ENCODE measurements at places on chromosomes 2 and 18.

DNA sequence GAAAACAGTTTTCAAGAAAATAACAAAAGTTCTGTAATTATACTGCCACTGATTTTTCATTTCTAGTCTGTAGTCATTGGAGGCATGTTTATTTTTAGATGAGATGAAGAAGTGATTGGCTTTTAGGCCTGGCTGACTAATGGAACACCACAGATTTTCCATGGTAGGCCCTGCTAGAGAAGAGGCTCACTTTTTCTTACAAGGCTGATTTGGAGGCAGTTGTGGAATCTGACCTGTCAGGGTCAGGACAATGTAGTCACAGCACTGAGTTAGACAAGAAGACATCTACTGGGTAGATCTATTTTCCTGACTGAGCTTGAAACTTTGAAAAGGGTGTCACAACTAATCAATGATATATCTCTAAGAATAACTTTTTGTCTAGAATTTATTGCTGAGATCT lies 43.9 kb downstream of the KDM3A start:
- no peak for DNase-seq

DNA sequence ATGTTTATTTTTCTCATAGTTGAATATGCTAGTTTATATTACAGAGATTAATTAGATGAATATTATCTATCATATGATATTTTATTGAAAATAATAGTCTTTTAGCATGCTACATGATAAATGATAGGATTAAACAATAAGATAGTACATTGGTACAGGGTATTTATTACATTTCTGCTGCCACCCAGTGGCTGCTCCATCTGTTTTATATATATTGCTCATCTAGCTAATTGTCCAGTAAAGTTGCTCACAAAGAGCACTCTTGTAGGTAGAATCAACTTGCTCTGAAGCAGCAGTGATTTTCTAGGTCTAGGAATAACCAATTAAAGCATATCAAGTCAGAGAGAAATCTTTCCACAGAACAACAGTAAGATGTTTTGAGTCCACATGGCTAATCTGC lies 183.3 kb downstream of the ASXL3 start:
- DNase-seq = no peak

- no peak for DNase-seq
Observed at GRCh38 chr2:43464590-43464989, 131.2 kb downstream of the THADA start.

- no peak for DNase-seq
Observed at GRCh38 chr2:70831861-70832260, 3.8 kb downstream of the CD207 start.

- DNase-seq = no peak
Observed at GRCh38 chr2:217086718-217087117, 226.9 kb upstream of the TNP1 start.

DNA sequence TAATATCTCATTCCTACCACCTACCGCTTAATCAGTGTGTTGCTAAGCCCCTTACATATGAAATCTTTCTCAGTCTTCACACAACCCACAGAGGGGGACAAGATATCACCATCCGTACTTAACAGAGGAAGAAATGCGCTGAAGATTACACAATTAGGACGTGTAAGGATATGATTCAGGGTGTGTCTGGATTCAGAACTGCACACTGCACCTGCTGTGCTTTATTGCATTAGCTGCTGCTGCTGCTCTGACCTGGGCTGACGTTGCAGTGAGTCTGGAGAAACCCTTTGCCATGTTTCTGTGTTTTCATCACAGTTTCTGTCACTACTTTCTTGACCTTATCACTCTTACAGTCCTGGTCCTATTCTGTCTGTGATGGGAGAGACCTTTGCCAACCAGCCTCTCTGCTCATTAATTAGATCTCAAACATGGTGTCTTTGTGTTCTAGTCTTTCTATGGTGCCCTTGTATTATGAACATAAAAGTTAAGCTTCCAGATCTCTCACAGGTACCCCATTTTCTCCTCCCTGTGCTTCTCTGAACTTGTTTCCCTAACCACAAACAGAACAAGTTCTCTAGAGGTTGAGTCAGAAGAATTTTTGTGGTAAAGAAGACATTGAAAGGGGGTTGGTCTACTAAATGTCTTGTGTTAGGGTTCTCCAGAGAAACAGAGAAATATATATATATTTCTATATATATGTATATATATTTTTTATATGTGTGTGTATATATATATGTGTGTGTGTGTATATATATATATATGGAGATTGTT lies 92.9 kb upstream of the CYP1B1 start:
- DNase-seq = no peak

- DNase-seq = no peak
Observed at GRCh38 chr2:165219481-165219880, 15.6 kb upstream of the SCN3A start.

- no peak for DNase-seq
Observed at GRCh38 chr2:204892506-204893255, 347.4 kb downstream of the PARD3B start.

GRCh38 chr2:104853534-104854497 lies at the start of gene POU3F3:
Gene POU3F3, plus strand, starts transcription at chr2:104854115. Its CDS starts 1,396 bp downstream, at chr2:104855511.
- no peak for DNase-seq

DNA sequence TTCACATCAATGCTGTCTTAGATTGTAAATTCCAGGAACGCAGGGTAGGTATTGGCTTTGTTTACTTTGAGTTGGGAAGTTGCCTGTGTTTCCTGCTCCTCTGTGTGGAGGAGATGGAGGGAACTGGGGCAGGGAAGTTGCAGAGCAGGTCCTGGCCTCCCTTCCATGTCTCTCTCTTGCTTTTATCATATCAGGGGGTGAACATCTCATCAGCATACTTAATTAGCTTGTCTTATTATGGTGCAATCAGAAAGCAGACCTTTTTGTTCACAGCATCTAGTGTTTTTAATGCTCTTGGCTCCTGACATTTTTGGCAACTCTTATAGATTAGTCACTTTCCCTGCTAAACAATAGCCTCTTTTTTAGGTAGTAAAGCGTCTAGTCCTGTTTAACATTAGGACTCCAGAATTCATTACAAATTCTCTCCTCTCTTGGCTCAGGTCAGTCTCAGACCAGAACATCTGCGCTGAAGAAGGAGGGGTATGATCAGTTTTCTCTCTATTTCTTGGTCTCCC lies 11.5 kb upstream of the DIPK1C start:
- DNase-seq = no peak

- DNase-seq = no peak
Observed at GRCh38 chr2:58376592-58376991, 135.5 kb upstream of the FANCL start.

DNA sequence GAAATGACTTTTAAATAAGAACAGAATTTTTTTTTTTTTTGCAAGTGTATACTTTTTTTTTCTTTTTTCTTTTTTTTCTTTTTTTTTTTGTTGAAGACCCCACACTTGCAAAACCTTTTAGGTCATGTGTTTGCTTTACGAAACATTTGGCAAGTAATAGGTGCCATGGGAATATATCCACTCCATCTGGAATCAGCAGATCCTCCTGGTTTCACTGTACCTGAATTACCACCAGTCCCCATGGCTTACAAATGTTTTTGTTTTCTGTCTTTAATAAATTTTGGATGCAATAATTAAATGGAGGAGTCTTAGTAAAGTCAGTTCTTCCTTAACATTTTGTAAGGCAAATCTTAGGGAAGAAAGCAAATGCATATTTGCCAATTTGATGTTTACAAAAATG lies 559.7 kb upstream of the ZEB2 start:
- DNase-seq = no peak

GRCh38 chr2:31831585-31831984 lies 179.2 kb downstream of the MEMO1 start:
- no peak for DNase-seq

GRCh38 chr2:152234277-152234676 lies 58.7 kb upstream of the STAM2 start:
- DNase-seq = no peak

DNA sequence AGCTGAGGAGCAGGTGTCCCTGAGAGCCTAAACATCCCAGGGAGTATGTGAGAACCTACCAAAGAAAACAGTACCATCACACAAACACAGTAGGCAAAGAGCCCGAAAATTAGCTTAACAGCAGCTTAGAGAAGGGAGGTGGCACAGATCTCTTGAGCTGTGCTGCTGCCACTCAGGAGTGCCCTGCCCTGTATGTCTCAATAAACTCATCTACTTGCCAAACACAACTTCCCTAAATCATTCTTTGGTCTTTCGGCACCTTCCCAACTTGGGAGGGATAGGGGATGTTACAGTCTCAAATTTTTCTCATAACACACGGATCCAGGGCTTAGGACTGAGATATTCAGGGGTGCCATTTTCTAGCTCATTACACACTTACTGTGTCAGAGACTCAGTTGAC lies 45.3 kb upstream of the C1D start:
- no peak for DNase-seq

DNA sequence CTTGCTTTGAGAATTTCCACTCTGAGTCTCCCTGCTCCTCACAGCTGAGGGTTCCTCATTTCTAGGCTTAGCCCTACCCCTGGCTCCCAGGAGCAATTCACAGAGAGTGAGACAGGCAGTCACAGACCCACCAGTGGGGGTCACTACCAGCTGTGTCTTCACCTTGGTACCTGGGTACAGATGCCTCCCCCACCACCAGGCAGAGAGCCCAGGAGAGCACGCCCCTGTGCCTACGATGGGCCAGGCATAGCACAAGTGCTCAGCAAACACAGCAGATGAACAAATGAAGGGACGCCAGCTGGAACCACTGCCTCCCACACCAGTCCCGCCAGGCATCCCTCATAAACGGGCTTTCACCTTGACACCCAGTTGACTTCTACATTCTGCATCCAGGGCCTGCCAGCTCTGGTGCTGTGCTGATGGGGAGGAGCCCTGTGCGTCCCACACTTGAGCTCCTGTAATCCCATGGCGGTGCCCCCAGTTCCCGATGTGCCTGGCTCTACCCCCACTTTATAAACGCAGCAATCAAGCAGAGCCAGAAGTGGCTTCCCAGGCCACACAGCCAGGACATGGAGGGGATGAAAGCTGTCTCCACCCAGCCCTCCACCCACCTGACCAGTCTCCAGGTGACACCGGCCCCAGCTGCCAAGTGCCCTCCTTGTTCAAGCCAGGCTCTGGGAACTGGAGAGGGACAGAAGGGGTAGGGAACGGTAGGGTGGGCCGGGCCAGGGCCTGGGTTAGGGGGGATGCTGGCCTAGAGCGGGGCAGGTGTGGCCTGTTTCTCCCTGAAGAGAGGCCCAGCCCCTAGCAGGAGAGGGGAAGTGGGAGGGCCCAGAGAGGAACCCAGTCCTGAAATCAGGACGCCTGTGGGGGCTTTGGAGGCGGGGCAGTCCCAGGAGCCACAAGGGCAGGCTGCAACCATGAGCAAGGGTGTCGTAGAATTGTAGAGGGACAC lies 42.5 kb downstream of the SCTR start:
- DNase-seq = no peak

- DNase-seq = no peak
Observed at GRCh38 chr2:98114643-98115330, 27.8 kb downstream of the VWA3B start.

DNA sequence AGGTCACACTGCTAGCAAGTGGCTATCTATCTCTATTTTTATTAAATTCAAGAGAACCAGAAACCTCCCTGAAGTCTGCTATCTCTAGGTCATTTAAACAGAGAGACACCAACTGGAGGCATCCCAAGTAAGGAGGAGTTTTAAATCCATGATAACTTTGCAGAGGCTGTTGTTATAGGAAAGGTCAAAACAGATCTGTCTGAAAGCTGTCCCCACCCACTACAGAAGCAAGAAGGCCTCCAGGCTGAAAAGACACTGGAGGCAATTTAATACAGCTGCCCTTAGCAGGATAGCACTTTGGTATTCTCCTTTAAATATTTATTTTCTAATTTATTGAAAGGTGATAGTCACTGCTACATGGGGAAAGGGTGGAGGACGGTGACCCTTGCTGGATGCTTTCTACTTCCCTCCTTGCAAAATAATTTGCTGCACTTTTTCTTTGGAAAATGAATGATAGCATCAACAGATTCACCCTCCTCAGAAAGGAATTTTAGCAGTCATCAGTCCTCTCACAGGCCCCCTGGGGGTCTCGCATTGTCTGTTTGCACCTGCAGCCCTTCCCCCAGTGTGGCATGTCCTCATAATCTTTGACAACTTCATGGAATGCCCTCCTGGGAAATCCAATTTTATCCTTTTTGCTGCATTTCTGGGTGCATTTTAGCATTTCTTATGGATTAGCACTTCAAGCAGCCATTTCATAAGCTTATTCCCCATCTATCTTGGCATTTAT lies 429.5 kb upstream of the TNP1 start:
- DNase-seq = no peak

DNA sequence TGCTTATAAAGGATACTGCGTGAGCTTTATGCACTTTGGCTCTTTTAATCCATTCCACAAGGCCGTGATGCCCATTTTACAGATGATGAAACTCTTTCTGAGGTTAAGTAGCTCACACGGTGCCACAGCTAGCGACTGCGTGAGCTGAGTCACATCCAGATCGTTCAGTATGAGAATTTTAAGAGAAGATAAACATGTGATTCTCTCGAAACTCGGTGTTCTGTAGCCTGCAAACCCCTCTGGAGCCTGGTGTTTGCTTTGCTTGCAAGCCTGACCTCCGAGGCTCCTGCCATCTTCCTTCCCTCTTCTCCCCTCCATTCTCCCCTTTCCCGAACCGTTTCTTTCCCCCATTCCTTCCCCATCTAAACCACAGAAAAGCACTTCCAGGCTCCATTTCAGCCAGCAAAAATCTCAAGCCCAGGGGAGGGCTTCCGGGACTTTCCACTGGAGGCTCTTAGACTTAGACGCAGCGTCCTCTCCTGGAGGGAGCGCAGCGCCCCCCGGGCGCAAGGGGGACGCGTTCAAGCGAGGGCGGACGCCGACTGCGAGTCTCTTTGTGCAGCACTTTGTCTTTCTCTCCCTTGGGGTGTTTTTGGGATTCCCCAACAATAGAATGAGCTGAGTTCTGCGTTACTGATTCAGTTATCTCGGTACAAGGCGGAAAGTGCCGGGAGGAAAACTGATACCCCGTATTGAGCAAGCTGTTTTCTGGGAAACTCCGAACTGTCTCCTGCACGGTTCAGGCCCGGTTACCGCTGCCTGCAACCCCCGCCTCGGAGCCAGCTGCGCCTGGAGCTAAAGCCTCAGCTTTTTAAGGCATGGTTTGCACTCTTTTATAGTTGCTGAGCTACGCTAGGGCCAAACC lies 38.0 kb downstream of the CYP1B1 start:
- no peak for DNase-seq

DNA sequence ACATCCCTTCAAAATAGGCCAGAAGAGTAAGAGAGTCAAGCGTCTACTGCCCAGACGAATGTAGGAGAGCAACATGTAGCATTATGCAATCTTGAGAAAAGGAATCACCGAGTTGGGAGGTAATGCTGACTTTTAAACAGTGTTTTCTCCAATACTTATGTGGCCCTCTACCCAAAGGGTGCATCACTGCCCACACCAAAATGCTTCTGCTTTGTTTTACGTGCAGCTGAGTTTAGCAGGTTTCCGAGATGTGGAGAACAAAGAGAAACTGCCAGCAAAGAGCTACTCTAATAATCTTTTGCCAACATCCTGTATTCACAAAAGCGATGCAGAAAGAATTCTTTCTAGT lies 63.4 kb upstream of the ZEB2 start:
- no peak for DNase-seq

- DNase-seq = no peak
Observed at GRCh38 chr2:136347981-136348380, 230.0 kb upstream of the CXCR4 start.

DNA sequence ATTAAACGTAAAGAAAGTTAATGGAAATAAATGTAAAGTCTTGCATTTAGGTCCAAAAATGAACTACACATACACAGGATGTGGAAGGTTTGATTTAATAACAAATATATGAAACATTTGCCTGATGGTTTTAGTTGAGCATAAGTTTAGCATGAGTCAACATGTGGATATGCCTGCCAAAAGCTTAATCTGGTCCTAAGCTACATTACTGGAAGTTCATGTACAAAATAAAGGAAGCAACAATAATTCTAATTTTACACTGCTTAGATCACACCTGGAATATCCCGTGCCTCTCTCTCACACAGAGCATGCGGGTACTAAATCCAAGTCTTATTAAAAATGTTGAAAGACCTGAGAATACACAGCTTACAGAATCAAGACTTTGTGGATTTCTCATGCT lies 276.5 kb upstream of the NRP2 start:
- no peak for DNase-seq

Data from GF-D8 (cell line).